ENCODE measurements at places on chromosomes 2 and 18.

DNA sequence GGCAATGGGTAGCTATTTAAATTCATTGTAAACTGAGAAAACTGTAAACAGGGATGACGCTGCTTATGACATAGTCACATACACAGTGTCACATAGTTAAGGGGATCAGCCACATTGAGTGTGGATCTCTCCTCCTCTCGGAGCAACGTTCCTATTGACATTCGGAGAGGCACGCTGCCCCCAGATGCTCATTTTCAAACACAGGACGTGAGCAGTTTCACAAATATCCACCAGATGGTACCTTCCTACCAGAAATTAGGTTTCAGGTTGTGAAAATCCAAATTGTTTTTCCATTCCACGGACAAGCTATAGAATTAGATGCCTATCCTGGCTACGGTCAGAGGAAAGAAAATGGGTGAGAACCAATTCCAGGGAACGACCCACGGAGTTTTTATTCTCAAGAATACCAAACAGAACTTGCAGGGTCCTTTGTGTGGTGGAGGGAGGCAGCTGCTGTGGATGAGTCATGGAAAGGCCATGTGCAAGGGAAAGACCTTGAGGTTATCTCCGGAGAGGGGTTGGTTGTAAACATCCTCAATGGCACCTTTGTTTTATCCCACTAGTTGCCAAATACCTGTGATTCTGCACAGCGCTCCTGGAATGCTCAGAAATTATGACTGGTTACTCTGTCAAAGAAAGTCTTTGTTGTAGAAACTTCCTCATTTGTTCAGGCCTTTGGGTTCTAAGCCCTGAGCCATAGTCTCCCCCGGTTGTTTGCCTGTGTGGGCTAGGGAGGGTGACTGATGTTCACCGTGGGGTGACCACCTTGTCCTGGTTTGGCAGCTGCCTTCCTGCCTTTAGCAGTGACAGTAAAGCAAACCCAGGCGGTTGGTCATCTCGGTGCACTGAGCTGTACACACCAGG, 88.0 kb downstream of the ACTR3 start:
- peak; percentile 42 for DNase-seq

DNA sequence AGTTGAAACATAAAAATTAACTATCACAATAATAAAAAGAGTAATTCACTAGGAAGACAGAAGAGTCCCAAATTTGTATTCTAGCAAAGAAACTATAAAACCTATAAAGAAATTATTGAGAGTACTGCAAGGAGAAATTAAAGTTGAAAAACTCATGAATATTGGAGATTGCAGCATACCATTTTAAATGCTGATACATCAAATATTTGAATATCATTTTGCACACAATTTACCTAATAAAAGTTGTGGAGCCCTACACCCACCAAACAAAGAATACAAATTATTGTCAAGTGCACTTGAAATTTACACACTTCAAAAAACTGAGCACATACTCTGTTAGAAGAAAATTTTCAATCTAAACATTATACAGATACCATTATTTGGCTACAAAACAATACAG, 531.6 kb upstream of the SMIM21 start:
- DNase-seq: no peak

- DNase-seq: no peak
These were observed 4.8 kb upstream of the ITPRIPL1 start for GRCh38 chr2:96320326-96320725.

- no peak for DNase-seq
These were observed 62.3 kb upstream of the DAPL1 start for GRCh38 chr2:158732573-158733429.

GRCh38 chr2:20966061-20966595, 77.7 kb downstream of the APOB start:
- no peak for DNase-seq

DNA sequence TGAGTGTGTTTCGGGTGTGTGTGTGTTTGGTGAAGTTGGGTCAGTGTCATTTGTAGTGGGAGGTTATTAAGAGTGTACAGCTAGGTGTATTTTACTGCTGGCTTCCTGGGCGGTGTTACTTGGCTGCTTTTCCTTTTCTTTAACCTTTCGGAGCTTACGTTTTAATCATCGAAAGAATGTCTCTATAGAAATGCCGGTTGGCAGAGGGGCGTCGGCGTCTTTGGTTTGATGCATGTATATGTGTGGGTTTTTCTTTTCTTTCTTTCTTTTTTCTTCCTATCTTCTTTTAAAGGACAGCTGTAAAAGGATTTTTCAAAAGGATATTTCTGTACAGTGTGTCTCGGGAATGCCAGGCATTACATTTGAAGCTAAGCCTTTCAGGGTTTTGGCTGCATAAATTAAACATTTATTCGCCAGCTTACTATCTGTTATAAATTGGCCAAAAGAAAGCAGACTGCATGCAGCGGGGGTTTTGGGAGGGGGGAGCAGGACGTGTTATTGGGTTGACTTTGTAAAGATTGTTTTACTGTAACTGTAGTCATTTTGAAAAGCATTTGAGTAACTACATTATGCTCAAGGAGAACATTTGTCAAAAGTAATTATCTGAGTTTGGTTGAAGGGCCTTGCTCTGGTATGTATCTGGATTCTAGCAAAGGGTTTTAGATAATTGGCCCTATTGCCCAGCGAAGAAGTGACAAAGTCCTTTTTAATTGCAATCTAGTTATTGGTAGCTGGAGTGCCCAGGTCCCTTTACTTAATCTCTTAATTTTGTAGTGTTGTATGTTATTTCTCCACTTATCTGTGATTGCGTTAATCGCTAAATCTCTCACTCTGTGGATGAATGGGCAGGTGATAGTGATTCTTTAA, 1.6 kb downstream of the ASXL3 start:
- DNase-seq: no peak

Measured in fibroblast of lung (primary cell).